ENCODE measurements at places on chromosomes 3 and 15. TPM values are rescaled to one million over a fixed set of nuclear protein-coding genes. Genes with fewer than 3 reads are reported as not detected.

Gene SCN11A
- total RNA-seq, result 34.5 TPM

Gene STAB1
- total RNA-seq, result 191 TPM

Gene ARNT2
- total RNA-seq, result 7.2 TPM

Gene TUBGCP4
- 19.8 TPM for total RNA-seq

Gene RTP3
- total RNA-seq, result not detected

Gene GRIP2
- total RNA-seq, result 2.3 TPM

Gene TEX9
- 20.5 TPM for total RNA-seq

GRCh38 chr3:114848082-114848481, 299.0 kb downstream of the ZBTB20 start:
- no peak for DNase-seq

DNA sequence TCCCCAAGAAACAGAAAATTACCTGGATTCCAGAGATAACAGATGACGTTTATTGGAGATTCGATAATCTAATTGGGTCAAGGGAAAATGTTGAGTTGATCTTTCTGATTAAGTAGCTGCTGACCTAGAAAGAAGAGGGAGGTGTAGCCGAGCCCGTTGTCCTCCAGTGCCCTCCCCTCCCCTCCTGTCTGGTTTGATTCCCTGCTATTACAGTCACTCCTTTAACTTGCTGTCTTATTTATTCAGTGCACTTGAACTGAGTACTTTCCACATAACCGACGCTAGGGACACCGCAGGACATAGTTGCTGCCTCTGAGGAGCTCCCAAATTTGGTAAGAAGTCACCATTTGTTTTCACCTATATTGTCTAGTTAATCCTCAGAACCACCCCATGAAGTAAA, 103.7 kb downstream of the AQP9 start:
- no peak for DNase-seq

- DNase-seq, result no peak
These were observed 25.6 kb upstream of the TEX9 start for GRCh38 chr15:56339594-56339993.

DNA sequence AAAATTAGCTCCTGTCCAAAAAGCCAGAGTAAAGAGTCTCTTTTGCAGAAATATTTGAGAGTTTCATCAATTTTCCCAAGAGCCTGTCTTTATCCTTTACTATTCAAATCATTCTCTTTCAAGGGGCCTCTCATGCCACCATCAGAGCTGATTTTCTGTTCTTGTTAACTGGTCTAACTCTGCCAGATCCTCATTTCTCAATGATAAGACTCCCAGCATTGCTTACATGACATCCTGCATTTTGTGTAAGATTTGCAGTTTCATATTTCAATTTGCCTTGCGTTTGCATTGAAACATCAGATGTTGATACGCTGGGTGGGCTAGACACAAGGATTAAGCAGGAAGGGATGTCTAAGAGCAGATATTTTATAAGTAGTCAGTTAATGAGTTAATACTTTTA, 228.7 kb downstream of the TBL1XR1 start:
- no peak for DNase-seq

DNA sequence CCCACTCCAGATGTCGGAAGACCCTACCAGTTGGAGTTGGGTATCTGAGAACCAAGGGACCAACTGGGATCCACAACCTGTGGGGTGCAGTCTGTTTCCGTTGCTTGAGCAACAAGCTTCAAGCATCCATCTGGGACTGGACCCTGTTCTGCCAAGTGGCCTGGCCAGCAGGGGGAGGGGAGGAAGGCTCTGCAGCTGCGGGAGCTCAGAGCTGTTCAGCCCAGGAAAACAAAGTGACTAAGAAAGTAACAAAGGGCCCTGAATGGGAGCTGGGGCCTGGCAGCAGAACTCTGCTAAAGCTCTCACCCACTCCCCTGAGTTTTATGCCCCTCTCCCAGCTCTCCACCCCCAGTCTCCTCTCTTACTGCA, 2.7 kb downstream of the TYRO3 start:
- peak; percentile 52 for DNase-seq

GRCh38 chr3:46478341-46478740, 13.6 kb upstream of the LTF start:
- DNase-seq, result no peak

DNA sequence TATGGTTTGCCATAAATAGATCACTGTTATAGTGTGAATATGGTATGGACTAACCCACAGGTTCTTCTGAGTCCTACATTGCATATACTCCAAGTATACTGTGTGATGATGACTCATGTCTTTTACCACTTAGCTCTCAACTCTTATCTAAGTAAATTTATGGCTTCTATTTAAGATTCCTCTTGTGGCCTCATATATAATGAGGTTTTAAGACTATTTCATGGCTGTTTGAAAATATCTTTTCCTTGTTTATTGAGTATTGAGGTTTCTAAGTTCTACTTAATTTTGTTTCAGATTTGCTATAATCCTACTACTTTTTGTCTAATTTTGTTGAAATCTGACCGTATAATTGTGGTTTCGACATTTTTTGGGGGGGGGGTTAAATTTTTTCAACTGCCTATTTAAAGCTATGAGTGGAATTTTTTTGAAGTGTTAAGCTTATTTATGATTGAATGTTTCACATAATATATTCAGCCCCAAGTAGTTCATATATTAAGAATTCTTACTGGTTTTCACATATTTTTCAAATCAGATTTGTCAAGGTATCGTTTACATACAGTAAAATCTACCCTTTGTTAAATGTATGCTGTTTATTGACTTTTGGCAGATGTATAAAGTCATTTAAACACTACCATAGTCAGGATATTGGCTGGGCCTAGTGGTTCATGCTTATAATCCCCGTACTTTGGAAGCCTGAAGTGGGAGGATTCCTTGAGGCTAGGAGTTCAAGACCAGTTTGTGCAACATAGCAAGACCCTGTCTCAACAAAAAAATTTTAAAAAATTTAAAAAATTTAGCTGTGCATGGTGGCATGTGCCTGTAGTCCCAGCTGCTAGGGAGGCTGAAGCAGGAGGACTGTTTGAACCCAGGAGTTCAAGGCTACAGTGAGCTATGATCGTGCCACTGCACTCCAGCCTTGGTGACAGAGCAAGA, 11.7 kb downstream of the SLC25A36 start:
- no peak for DNase-seq

DNA sequence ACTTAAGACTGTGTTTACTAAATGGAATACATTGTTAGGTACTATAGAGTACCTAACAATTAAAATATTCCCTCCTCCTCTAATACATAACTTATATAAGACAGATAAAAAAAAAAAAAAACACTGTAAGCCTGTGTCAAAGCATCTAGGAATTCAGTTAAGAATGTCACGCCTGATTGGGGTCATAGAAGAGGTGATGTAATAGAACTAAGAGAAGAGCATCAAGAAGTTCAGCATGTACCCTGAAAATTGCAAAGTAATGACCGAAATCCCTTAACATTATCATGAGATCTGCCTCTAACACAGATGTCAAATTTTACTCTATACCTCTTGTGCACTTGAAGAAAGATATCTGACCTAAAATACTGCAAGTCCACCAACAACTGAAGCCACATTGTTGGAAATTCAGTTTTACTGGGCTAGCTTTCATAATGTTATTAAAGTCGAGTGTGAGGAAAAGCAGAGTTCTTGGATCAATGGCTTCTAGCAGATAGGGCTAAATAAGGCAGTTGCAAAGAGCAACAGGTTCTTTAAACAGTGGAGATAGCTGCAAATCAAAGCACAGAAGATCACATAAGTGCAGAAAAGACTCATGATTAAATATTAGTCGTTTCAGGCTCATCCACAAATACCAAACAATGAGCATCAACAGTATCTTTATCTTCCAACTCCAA, 75.0 kb downstream of the TBL1XR1 start:
- DNase-seq, result no peak

DNA sequence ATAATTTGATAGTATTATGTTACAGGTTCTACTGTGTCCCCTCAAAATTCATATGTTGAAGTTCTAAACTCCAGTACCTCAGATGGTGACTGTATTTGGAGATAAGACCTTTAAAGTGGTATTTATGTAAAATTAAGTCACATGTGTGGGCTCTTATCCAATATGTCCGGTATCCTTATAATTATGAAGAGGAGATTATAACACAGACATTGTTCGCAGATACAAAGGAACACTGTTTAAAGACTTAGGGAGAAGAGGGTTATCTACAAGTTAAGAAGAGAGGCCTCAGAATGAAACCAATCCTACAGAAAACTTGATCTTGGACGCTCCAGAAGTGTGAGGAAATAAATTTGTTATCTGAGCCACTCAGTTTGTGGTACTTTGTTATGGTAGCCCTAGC, 50.9 kb downstream of the DPH6 start:
- DNase-seq, result no peak

DNA sequence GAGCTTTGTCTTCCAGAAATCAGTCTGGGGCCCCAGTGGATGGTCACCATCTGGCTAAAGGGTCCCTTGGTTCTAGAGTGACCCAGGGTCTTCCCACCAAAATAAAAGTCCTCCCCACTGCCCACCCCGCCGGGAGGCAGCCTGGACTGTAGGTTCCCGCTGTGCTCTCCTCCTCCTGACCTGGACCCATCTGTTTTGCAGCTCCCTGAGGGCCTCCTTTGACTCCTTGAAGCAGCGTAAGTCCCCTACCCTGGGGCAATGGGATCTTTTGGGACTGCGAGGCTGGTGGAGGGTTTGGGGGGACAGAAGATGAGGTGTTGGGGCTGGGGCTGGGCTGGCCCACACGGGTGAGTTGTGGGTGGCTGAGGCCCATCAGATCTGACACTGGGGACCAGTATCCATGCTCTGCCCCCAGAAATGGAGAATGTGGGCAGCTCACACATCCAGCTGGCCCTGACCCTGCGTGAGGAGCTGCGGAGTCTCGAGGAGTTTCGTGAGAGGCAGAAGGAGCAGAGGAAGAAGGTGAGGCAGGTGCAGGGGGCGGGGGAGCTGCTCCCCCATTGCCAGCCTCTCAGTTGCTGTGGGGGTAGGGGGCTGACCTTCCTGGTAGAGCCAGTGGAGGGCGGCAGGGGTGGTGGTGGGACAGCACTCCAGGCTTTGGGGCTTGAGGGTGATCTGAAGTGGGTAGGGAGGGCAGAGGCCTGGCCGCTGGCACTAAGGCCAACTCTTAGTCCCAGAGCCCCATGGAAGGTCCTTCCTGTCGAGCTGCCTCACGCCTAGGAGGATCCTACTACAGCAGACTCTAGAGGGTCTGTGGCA, 30.4 kb downstream of the PSTPIP1 start:
- no peak for DNase-seq

DNA sequence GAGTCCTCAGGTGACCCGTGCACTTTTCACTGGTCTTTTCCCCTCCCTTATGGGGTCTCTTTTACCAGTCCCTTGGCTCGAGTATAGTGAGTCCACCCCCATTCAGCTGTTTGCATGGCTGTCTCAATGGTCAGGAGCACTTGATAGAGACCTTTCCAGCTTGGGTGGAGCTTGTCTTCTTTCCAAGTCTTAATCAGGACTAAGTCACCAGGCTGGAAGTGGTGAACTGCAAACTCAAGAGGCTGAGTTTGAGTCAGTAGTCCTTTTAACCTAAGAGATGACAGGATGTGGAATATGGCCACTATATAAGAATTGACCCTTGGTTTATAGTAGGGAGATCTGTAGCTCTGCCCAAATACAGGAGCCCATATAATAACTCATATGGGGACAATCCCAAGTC, 279.7 kb downstream of the PYDC2 start:
- DNase-seq, result no peak

GRCh38 chr3:16498130-16498890, 15.2 kb downstream of the RFTN1 start:
- no peak for DNase-seq

- no peak for DNase-seq
These were observed 65.5 kb upstream of the ROPN1 start for GRCh38 chr3:124057420-124057819.
